ENCODE measurements at places on chromosomes 1 and 21.
A peak's percentile ranks its signal among the peaks of the same experiment; 100 is the strongest.

DNA sequence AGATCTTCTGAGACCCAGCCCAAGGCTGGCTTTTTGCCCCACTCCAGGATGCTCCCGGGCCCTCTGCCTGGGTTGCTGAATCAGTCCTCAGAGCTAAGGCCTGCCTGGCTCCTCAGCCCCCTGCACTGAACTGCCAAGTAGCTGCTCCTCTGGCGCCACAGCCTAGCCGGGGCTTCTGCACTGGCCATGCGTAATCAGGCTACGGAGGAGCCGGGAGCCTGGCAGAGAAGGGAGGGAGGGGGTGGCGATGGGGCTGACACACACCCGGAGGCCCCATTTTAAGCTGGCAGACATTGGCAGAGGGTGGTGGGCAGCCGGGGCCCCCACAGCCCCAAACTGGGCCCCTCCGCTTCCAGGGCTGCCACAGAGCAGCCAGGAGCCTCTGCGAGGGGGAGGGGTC, 38.7 kb downstream of the ALPL start:
- DNase-seq, result no peak

DNA sequence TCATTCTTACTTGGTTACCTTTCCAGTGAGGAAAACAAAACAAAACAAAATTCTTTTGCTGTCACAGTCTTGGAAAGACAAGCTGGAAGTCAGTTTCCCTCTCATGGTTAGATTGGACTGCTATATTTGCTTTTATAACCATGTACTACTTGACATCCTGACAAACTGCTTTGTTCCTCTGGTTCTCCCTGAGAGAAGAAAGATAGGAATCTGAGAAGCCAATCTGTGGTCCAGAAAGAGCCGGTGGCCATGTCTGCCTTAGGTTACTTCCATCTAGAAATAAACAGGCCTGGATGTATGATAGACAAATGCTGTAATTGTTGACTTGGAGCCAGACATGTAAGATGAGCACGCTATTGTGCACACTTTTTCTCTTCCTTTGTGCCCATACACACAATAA, 330.0 kb downstream of the BRINP3 start:
- DNase-seq, result no peak

DNA sequence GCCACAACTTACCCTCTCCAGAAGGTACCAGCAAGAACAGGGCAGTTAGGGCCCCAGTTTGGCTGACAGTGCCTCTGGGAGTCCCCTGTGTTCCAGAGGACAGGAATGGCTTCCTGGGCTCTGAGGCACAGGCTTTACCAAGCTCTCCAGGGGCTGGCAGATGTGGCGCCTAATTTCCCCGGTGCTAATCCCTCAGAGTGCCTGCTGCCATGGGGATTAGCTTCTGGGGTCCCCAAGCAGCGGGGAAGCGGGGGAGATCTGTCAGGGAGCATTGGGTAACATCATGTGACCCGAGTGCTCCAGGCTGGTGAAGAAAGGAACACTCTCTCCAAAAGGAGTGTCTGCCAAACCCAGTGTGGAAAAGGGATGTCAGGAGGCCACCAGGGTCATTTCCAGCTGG, at the start of gene LACTBL1:
Gene LACTBL1, minus strand, starts transcription at position 107 of the 400 bp plus-strand sequence. CDS start 550 bp downstream, outside the sequence.
- DNase-seq, result no peak

DNA sequence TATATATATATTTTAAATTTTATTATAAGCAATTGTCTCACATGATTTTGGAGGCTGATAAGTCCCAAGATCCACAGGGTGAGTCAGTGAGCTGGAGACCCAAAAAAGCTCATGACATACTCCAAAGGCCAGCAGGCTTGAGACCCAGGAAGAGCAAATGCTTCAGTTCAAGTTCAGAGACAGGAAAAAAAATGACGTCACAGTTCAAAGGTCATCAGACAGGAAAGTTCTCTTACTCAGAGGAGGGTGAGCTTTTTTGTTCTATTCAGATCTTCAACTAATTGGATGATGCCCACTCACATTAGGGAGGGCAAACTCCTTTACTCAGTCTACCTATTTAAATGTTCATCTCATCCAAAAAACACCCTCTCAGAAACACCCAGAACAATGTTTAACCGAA, 18.2 kb downstream of the RXRG start:
- DNase-seq, result no peak

GRCh38 chr1:55670331-55671082, 455.3 kb upstream of the USP24 start:
- no peak for DNase-seq

DNA sequence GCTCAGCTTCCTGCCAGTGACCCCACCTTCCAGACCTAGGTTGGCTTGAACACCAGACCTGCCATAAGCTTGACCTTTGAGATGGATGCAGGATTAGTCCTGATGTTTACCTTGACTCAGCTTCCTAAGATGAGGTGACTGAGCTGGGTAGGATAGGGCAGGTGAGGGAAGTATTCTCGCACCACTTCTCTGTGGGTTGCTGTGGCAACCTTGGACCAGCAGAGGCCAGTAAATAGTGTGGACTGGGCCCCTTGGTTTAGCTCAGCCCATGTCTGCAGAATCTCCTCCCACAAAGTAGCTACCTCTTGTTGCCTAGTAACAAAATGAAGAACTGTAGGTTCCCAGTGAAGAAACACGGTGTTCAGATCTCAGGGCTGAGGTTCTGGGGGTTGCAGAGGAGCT, 8.4 kb downstream of the RPS6KA1 start:
- no peak for DNase-seq

GRCh38 chr1:76746206-76746605, 121.1 kb upstream of the ST6GALNAC5 start:
- no peak for DNase-seq

- no peak for DNase-seq
Observed at GRCh38 chr21:27526451-27526850, 559.6 kb upstream of the ADAMTS5 start.

GRCh38 chr21:45873418-45873817, 108.2 kb upstream of the COL6A1 start:
- DNase-seq, result no peak

GRCh38 chr1:219882096-219882495, 46.3 kb downstream of the SLC30A10 start:
- DNase-seq, result no peak

GRCh38 chr1:76632136-76632535, 235.1 kb upstream of the ST6GALNAC5 start:
- DNase-seq, result no peak

GRCh38 chr1:16612332-16613172, 812 bp downstream of the NBPF1 start:
- DNase-seq, result no peak

GRCh38 chr1:88275259-88275862, 408.7 kb upstream of the PKN2 start:
- DNase-seq, result no peak

DNA sequence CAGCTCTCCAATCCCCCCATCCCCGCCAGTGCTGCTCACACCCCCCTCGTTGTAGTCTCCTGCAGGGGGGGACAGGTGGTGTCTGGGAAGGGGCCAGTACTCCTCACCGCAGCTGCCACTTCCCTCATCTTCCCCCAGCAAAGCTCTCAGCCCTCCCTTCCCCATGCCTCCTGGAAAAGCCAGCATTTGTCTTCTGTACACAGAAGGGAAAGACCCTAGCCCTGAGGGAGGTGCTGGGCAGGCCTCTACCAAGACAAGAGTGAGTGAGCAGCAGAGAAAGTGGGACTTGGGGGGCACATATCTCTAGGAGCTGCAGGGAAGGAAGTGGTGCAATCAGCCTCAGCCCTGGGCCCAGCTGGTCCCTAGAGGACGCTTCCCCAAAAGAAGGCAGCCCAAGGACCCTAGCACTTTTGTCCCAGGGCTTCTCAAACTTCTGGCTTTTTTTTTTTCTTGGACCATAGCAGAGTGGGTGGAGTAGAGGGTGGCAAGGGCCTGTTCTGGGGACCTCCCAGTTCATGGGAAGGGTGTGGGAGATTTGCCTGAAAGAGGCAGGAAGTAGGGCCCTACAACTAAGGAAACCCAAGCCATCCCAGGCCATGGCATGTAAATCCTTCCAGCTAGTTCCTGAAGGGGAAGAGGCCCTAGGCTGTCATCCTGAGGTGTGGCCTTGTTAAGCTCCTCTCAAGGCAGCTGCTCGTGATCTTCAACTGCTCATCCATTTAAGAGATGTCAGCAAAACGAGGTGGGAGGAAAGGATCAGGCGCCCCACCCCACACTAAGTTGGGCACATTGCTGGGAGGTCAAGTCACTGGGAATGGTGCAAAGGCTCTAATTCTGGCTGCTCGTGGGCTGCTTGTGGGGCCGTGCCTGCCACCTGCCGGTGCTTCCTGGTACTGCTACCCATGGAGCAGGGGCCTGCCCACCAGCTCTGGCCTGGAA, 12.6 kb downstream of the ZC3H12A start:
- DNase-seq, result peak; percentile 61

- DNase-seq, result no peak
Observed at GRCh38 chr1:234970731-234971476, 157.7 kb downstream of the TOMM20 start.

DNA sequence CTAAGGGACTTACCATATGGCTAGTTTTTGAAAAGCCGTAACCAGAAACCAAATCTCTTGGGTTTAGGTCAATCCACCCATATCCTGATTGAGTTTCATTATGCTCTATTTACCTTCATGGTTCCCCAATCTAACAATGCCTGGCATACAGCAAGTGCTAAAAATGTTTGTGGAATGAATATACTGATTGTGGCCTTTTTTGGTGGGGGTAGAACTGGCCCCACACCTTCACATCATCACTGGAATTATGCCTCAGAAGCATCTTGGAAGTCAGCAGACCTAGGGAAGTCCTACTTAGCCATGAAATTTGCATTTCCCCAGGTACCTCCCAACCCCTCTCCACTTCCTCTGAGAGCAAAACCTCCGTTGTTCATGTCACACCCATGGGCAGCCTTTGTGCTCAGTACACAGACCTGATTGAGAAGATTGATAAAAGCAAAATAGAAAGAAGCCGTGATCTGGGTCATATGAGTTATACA, 17.8 kb upstream of the SLAMF1 start:
- DNase-seq, result no peak

GRCh38 chr1:50775740-50776139, 184.3 kb downstream of the FAF1 start:
- DNase-seq, result no peak

GRCh38 chr1:151282883-151283725, 1.0 kb downstream of the ZNF687 start:
- no peak for DNase-seq

GRCh38 chr1:84145068-84145467, 997 bp downstream of the PRKACB start:
- DNase-seq, result no peak

DNA sequence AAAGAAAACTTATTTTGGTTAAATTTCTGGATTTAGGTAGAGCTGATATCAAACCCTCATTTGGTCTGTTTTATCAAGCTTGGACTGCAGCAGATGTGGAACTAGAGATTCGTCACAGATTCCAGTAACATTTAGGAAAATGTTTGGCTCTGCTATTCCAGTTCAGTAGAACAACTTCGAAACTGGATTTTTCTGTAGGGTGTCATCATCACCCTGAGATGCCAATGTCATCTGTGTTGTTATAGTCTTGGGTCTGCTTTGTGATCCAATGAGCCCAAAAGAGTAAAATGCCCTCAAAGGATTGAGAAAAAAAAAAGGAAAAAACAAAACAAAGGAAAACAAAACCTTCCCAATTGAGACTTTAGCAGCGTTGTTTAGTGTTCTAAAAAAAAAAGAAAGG, 55.4 kb downstream of the LAMC2 start:
- no peak for DNase-seq

DNA sequence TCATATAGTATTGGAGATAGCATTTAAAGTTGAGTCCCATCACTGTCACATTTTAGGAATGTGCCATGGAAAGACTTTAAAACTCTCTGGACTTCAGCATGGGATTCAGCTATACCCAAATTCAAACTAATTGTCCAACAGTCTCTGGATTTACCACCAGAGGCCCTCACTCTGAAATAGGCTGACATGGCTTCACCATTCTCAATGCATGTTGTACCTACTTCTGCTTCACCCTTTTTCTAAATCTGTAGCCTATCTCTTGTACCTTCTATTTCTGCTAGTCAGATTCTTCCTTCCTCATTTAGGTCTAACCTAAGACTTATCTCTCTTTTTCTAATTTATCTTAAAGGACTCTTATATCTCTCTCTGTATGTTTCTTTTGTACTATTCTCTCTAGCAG, 512.7 kb upstream of the ZRANB2 start:
- no peak for DNase-seq

- DNase-seq, result no peak
Observed at GRCh38 chr1:11339346-11340232, 66.6 kb downstream of the UBIAD1 start.

DNA sequence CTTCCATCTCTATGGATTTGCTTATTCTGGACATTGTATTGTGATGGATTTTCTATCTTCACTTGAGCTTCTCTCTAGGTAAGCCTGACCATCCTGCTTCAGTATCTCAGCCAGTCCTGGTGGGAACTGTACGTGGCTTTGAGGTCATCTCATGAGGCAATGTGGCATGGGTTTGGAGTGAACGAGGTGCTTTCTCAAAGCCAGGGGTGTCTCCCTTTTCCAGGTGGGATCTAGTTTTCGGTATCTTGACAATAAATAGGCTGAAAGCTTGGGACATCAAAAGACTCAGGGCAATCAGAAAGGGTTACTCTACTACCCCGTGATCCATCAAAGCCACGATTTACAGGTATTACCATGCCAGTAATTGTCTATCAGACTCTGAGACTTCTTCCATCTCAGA, 40.8 kb downstream of the AZIN2 start:
- DNase-seq, result no peak

DNA sequence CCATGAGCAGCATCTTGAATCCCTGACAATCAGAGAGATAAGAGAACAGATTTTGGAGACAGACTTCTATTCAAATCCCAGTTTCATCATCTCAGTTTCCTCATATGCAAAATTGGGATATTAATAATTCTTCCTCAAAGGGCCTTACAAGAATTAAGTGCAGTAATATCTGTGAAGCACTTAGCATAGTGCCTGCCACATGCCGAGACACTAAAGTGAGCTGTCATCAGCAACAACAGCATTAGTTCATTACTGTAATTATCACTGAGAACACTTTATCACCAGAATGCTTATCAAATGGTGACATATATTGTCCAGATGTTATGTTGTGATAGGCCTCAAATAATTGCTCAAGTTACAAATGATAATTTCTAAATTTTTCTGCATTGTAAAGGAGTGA, 922 bp upstream of the FCRLB start:
- no peak for DNase-seq

DNA sequence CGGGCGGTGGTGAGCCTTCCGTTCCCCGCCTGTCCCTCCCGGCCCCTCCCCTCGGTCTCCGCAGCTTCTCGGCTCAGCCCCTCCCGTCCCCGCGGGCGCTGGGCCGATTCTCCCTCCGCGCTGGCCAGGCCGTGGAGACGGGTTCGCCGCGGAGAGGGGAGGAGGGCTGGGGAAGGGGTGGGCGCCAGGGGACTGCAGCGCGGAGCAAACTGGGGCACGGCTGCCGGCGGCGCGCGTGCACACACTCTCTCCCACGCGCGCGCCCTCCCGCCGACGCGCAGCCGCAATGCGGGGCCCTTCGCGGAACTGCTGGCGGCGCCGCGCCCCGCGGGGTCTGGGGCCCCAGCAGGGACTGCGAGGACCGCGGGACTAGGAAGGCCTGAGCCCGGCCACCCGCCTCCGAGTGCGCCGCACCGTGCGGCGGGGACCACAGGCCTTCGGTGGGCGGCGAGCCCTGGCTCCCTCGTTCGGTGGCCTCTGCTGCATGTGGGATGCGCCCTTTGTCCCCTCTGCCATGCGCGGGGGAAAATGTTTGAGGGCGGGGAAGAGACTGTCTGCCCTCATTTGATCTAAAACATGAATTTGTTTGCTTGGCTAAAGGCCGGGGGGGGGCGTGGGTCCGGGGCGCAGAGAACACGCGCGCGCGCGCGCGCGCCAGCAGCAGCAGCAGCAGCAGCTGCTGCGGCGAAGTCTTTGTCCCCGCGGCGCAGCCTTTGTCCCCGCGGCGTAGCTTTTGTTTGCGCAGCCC, 90.7 kb upstream of the VAMP3 start:
- peak; percentile 51 for DNase-seq
